ENCODE measurements at places on chromosomes 12 and 14.

GRCh38 chr12:3353621-3354020, 137.4 kb upstream of the PRMT8 start:
- DNase-seq: no peak

- no peak for DNase-seq
Observed at GRCh38 chr12:59382282-59383078, 213.3 kb upstream of the SLC16A7 start.

GRCh38 chr14:73225496-73225895, 11.8 kb upstream of the PAPLN start:
- DNase-seq: no peak

DNA sequence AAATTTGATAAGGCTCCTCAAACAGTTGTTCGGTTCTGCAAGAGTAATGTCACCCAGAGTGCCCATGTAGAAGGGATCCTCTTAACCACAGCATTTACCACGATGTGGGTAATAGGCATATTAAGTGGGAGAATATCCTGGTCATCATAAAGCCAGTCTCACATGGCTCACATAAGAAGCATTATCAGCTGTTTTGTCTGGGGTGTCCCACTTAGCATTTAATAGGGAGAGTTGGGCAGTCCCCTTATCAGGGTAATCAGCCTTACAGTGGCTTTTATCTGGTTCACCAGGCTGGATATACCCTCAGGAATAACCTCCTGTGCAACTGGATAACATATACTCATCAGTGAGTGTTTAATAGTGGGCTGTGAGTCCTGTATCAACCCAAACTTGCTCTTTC, 12.9 kb upstream of the TMEM263 start:
- no peak for DNase-seq

- no peak for DNase-seq
Observed at GRCh38 chr14:81400202-81400678, at the start of gene STON2. TSS of gene STON2 (minus strand) at chr14:81400324. CDS start at chr14:81398382, 1,942 bp downstream.

GRCh38 chr14:76117789-76118484, 33.8 kb upstream of the GPATCH2L start:
- no peak for DNase-seq

- no peak for DNase-seq
Observed at GRCh38 chr12:74328623-74329022, 209.0 kb upstream of the ATXN7L3B start.

DNA sequence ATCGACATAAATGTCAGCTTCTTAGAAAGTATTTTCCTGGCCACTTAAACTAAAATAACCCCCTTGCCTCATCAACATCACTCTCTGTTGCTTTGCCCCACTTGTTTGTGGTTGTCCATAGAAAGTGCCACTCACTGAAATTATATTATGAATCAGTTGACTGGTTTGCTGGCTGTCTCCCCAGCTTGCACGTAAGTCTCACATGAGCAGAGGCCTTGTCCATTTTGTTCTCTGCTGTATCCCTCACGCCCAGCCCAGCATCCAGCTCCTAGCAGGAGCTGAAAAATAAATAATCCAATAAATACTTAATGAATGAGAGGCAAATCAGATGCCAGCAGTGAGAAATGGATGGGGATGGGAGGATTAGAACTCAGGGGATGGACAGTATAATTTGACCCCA, 159.3 kb downstream of the KSR2 start:
- DNase-seq: no peak

DNA sequence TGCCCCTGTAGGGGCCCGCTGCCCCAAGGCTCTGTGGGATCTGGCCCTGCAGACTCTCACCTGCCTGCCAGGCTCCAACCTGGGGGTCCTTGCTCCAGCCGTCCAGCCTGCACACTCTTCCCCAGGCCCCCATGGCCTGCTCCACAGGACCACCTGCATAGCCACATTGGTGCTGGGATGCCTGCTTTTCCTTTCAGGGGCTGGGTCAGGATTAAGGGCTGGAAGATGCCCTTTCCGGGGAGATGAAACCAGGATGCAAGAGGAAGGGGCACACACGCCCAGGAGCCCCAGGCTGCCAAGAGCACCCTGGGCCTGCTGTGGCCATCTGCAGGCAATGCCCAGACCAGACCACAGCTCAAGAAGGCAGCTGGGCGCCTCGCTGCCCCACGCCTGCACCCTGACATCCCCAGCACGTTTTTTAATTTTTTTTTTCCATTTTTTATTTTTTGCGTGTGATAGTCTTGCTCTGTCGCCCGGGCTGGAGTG, 15.0 kb downstream of the BAG5 start:
- no peak for DNase-seq

GRCh38 chr12:115364921-115365320, 680.9 kb upstream of the TBX3 start:
- no peak for DNase-seq

GRCh38 chr12:120406553-120406952, 31.4 kb upstream of the COX6A1 start:
- DNase-seq: no peak

DNA sequence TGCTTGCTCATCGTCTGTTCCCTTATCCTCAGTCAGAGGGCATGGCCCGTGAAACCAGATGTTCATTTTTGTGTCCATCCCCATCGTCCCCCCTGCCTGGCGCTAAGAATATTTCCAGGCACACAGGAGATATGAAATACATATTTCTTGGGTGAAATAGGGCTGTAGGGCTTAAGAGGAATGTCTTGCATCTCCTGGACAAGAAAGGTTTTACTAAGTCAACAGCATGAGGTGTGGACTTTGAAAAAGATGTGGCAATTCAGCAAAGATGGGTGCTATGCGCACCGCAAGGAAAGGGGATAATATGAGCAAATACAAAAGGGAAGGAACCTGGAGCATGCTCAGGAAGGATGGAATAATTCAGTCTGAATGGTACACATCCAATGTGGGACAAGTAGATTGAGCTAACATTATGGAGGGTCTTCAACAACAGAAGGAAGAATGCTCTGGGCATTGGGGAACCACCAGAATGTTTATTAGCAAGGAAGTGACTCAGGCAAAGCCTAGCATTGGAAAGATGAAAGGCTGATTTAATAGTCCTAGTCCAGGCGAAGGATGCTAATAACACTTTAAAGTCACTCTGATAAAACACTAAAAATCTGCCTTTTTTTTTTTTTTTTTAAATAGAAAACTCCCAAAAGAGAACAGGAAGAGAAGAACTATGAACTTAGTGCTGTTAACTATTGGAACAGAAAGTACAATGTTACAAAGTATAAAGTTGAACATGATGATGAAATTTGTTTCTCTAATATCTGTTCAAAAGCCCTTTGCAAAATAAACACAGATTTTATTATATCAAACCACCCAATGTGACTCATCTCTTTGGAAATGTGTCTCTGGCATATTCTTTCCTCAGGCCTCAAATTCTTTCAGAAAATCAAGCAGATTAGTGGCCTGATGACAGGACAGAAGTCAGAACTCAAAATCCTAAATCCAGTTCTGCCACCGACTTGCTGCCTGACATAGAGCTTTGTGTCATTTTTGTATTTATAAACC, 449.5 kb downstream of the BCAT1 start:
- no peak for DNase-seq

DNA sequence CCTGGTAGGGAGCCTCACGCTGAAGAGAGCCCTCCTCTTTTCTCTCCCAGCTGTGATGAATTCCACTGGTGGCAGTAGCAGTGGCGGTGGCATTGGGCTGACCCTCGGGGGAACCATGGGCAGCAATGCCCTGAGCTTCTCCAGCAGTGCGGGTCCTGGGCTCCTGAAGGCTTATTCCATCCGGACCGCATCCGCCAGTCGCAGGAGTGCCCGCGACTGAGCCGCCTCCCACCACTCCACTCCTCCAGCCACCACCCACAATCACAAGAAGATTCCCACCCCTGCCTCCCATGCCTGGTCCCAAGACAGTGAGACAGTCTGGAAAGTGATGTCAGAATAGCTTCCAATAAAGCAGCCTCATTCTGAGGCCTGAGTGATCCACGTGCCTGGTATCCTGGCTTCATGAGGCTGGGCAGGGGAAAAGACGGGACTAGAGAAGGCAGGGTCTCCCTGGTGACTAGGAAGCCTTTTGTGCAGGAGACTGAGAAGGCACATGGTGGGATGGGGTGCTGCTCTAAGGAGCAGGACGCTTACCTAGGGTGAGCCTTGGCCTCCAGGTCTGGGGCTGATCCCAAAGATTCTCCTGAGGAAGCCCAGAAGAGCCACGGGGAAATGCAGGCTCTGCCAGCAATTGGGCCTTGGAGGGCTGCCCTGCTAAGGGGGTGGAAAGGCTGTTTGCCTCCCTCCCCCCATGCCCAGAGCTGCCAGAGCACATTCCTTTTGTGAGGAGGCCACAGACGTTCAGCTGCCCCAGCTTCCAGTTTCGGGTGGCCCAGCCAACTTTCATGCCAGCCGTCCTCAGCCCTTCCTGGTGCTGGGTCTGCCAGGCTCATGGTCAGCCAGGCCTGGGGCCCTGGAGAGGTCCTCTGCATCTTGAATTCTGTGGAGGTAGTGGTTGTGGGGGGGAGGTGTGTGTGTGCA, 15.8 kb downstream of the KRT7 start:
- no peak for DNase-seq
